T follicular helper cell (primary cell): ENCODE measurements at places on chromosomes 6 and 20.
A peak's percentile ranks its signal among the peaks of the same experiment; 100 is the strongest.

GRCh38 chr6:4905826-4906225, 98.0 kb downstream of the RPP40 start:
- DNase-seq = no peak

DNA sequence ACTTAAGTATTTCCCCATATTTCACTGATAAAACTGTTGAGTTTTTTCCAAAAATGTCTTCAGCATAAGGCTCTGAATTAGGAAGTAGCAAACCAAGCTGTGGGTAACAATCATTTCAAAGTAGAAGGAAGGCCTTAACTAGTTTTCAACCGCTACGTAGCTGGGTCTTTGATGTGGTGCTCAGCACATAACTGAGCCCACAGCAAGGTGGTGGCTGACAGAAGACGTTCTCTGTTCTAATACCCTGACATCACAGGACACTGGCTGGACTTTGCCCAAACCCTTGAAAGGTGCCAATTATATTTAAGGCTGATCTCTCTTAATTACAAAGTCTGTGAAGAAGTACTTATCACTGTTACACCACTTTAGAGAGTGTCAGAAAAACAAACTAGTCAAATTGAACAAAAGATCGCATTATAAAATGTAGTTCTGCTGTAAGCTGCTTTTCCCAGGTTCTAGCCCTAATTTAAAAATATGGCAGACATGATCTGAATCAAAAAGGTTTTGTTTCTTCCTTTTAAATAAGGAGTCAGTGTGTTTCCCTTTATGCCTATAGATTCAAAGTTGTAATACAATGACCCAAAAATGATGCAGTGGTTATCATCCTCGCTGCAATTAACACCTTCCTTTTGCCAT, 26.7 kb downstream of the MAN1A1 start:
- peak; percentile 20 for DNase-seq

DNA sequence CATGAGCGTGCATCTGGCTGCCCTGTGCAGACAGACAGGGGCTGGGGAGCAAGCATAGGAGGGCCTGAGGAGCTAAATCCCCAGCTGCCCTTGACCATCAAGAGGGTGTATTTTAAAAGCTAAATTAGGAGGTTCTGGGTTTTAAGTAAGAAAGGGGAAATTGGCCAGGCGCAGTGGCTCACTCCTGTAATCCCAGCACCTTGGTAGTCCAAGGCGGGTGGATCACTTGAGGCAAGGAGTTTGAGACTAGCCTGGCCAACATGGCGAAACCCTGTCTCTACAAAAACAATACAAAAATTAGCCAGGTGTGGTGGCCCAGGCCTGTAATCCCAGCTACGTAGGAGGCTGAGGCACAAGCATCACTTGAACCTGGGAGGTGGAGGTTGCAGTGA, 27.8 kb downstream of the SERPINB6 start:
- DNase-seq = no peak

GRCh38 chr6:157723376-157723775, 99.7 kb upstream of the SNX9 start:
- DNase-seq = no peak

- no peak for DNase-seq
Observed at GRCh38 chr6:112636650-112637262, 289.6 kb downstream of the RFPL4B start.

GRCh38 chr6:18360188-18360587, 27.0 kb upstream of the RNF144B start:
- DNase-seq = no peak

GRCh38 chr20:64027981-64028685, 7.8 kb upstream of the C20orf204 start:
- DNase-seq = no peak

- no peak for DNase-seq
Observed at GRCh38 chr6:114879693-114880092, 536.9 kb upstream of the HS3ST5 start.

DNA sequence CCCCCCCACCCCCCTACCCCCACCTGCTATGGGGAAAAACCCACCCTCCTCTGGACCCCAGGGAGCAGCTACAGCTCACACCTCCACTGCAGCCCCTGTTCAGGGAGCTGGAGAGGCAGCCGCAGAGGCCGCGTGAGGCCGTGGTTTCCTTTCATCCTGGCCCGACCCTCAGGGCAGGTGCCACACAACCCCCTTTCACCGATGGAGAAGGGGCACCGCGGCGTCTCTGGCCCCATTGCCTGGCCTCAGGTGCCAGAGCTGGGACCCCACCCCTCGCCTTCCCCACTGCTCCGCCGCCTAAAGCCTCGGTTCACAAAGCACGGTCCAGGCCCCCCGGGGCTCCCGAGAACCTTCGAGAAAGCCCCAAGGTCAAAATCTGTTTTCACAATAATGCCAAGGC, 11.8 kb upstream of the KCNQ2 start:
- no peak for DNase-seq

DNA sequence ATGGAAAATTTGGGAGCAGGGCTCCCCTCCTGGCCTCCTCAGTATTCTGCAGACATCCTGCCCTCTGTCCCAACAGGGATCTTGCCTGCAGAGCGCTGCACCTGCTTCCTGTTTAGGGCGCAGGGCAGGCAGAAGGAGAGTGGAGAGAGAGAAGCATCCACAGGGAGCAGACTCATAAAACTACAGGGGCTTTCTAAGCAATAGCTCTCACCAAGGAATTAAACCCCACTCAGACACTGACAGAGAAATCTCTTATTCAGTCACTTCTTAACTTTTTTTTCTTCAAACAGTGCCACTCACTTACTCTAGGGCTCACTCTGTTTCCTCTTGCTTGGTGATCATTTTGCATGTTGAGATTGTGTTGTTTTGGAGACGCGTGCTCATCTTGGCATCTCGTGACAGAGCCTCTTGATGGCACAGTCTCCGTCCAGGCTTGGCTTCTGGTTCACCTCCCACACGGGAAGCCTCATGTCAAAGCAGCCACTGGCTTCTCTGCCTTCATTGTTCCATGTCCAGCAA, 153.1 kb upstream of the INSM1 start:
- DNase-seq = no peak

- DNase-seq = no peak
Observed at GRCh38 chr6:42354702-42355101, 97.0 kb downstream of the TRERF1 start.

GRCh38 chr6:16503241-16503775, 258.0 kb downstream of the ATXN1 start:
- no peak for DNase-seq

GRCh38 chr6:1103021-1103420, 208.9 kb upstream of the FOXQ1 start:
- DNase-seq = no peak

- no peak for DNase-seq
Observed at GRCh38 chr6:13776602-13777001, 37.8 kb downstream of the MCUR1 start.

GRCh38 chr6:100999034-100999597, 118.0 kb upstream of the ASCC3 start:
- DNase-seq = no peak

GRCh38 chr20:29079769-29080690, 2177.4 kb upstream of the DEFB115 start:
- no peak for DNase-seq

DNA sequence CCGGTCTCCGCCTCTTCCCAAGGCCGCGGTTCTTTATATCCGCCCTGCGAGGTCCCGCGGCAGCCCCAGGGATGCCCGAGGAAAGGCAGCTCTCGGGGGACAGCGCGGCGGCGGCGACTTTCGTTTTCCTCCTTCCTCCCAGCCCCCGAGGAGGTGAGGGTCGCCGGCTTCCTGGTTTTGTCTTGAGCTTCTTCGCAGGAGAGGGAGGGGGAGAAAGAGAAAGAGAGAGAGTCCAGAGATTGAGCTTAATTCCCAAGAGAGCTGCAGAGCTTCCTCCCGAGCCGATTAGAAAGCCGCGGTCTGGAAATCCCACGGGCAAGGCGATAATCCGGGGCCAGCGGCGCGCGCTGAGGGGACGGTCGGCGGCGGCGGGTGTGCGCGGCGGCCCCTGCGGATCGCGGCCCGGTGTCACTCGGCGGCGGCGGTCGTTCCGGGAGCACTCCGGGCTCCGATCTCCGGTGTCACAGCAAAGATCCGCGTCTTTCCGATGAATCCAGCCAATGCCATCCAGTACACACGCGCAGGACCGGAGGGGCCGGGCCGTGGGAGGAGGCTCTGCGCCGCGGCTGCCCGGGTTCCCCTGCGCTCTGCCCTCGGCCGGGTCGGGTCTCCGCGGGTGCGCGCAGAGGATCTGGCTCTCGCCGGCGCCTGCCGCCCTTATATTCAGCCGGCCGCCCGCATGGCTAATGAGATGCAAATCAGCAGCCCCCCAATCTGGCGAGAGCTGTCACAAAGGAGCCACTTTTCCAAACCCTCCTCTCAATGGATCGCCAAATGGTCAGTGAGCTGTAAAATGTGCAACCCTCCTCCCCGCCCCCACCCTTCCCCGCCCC, at the start of gene DLL1:
Gene DLL1, minus strand, starts transcription at position 783 of the 833 bp plus-strand sequence. CDS start 939 bp downstream, outside the sequence.
- DNase-seq = no peak

- DNase-seq = no peak
Observed at GRCh38 chr6:167690931-167691330, 135.8 kb upstream of the AFDN start.

DNA sequence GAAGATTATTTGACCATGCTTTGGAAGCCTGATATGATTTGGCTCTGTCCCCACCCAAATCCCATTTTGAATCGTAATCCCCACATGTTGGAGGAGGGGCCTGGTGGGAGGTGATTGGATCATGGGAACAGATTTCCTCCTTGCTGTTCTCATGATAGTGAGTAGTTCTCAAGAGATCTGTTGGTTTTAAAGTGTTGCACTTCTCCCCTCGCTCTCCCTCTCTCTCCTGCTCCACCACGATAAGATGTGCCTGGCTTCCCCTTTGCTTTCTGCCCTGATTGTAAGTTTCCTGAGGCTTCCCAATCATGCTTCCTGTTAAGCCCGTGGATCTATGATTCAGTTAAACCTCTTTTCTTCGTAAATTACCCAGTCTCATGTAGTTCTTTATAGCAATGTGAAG, 21.7 kb upstream of the FAM217A start:
- DNase-seq = no peak

- no peak for DNase-seq
Observed at GRCh38 chr20:1720845-1721475, 63.4 kb upstream of the SIRPG start.
